ENCODE measurements at places on chromosomes 6 and 20.
A peak's percentile ranks its signal among the peaks of the same experiment; 100 is the strongest.

- no peak for DNase-seq
These were observed 366.4 kb downstream of the PAX1 start for GRCh38 chr20:22071841-22072240.

GRCh38 chr6:73340048-73340447 lies 14.0 kb downstream of the DPPA5 start:
- no peak for DNase-seq

DNA sequence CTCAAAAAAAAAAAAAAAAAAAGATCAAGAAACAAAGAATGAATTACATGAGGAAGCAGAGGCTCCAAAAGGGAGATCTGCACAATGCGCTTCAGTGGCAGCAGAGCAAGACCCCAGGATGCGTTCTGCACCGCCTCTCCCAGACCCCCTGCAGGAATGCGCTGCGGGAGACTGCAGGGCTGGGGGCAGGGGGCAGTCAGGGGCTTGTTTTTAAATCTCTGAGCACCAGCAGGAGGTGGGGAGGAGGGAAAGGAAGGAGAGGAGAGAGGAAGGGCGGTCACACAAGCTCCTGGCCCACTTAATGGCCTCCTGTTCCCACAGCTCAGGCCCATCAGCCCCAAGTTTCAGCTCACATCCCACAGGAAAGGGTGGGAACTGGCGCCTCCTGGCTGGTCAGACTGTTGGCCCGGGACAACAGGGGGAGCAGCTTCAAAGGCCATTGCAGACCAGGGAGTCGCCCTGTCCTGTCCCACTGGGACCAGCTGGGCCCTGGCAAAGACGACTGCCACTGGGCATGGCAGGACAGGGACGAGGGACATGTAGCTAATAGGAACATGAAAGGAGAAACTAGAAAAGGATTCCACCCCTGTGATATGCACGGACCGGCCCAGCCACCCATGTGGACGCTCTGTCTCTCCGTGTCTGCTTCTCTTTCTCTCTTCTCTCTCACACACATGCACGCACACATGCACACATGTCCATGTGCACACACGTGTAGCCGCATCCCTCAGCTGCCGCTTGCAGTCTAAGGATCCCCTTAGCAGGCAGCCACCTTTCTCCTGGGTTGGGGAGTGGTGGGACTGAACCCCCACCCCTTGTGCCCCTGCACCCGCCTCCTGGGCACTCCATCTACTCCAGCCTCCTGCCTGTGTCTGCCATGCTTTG lies 34.7 kb downstream of the TFEB start:
- DNase-seq = no peak

- DNase-seq = no peak
These were observed 40.0 kb upstream of the SCP2D1 start for GRCh38 chr20:18773566-18773965.

DNA sequence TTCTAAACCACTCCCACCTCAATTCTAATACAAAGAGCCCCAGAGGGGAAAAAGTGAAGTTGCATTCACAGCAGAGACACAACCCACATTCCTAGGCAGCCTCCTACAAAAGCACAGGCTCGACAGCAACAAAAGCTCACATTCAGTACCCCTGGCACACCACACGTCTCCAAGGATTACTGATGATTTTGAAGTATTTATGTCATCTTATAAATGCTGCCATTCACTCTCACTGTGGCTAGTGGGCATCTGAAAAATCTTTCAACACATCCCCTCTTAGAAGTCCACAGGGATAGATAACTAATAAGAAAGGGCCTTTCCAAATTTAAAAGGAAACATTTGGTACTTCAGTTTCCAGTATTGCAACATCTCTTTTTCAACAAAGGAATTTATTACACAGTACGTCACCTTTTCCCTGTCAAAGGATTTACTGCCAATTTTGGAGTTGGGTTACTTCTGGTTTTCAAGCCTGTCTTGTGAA lies 146.7 kb downstream of the TASP1 start:
- no peak for DNase-seq

DNA sequence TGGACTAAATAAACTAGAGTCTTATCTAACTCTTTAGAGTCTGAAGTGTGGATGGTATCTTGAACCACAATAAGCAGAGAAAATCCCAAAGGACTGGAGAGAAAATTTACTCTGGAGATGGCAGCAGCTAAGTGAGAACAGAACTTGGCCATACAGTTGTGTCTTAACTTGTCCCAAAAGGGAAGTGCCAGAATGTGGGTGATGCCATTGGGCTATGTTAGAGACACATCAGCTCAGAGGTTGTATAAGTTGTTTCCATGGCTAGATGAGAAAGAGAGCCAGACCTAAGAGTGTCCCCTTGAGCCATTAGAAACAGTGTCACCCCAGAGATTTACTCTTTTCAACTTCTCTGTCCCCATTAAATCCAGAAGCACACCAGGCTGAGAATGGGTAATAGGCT lies 36.2 kb downstream of the FOXO3 start:
- no peak for DNase-seq

DNA sequence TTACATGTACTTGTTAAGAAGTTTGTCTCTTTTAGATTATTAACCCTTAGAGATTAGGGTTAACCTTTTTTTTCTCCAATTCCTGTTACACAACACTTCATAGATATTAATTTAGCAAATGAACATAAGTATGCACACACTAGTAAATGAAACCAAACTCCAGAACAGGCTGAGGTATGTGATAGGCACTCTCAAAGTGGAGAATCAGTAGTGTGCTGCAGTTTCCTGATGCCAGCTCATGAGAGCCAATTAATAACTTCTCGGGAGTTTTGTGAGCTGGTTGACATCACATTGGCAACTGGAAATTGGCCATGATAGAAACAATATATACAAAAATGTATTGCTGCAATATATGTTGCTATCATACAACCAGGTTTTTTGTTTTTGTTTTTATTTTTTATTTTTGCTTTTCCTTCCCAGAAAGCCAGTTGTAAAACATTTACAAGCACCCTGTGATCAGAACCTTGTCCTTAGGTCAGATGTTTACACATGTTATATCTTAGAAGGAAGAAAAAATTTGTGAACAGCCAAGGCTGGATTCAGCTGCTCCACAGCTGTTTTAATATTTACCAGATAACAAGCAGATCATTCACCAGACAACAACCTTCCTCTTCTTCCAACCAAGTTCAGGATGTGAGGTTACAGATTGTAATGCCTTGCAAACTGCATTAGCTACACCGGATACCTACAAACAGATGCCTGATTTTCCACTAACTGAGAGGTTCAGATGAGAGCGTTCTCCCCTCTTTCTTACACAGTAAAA lies 42.4 kb upstream of the ECHDC1 start:
- no peak for DNase-seq

DNA sequence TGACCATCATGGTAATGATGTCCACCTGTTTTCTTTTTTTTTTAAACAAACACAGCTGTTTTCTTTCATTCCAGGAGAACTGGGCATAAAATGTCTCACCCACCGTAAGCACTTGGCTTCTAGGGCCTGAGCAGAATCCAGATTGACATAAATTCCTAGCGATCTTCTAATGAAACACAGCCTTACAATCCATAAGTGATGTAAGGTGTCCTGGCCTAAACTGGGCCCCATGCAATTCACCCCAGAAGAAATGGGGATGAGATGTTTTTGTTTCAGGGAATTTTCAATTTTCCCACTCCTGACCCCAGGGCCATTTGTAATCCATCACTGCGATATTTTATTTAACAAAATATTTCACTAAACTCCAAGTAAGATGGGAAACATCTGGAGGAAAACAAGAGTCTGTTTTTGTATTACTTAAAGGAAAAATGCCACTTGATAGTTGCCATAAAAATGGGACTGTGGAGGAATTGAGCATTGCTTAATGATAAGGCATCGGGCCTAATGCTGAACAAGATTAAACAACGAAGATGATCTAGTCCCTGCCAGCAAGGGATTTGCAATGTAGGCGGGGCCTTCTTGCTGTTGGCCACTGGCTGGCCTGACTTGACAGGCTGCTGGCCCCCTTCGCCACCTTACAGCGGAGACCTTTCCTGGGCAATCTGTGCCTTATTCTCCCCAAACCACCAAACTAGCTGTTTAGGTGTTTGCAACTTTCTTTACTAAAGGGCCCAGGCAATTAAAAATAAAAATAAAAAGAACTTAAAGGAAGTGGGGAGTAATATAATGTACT lies 183.7 kb downstream of the CD109 start:
- no peak for DNase-seq

DNA sequence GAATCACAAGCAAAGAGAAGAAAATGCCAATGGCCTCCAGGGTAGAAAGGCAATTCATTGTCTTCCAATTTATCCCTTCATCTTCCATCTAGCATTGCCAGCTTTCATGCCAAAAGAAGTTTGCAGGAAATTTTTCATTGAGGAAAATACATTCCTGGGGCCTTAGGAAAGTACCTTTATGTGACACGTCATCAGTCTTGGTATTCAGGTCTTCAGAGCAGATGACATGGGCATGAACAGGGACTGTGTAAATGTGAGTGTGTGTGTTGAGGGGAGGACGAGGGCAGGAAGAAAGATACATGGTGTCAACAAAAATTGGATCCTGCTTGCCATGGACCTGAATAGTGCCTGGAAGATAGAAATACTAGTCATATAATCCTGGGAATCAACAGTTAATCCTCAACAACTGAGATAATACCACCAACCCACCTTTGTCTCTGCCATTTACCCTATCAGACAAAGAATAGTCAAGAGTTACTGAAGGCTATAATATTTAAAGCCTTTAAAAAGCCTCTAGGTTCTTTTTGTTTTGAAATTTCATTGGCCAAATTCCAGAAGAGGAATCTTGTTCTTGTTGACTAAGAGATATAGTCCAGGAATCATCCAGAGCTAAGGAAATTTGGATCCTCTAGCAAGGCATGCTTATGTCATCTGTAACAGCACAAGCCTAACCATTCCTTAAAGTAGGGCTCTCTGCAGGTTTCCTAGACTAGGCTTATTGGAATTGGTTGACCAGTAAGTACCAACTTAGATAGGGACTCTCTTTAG lies 405.8 kb upstream of the SASH1 start:
- DNase-seq = no peak

DNA sequence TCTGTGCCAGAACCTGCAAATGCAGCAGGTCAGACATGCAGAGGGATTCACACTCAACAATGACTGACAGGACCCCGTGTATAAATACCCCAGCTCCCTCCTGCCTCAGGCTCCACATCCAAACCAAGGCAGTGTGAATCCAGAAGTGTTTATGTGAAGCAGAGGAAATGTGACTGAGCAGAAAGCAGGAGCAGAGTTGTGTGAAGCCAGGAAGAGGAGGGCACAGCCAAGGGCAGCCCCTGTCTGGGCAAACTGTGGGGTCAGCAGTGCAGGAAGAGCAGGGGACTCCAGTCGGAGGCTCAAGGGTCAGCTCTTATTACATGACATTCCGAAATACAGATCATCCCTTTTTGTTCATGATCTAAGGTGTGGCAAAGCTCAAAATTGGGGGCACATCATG lies 19.3 kb upstream of the ENTPD6 start:
- DNase-seq = no peak

DNA sequence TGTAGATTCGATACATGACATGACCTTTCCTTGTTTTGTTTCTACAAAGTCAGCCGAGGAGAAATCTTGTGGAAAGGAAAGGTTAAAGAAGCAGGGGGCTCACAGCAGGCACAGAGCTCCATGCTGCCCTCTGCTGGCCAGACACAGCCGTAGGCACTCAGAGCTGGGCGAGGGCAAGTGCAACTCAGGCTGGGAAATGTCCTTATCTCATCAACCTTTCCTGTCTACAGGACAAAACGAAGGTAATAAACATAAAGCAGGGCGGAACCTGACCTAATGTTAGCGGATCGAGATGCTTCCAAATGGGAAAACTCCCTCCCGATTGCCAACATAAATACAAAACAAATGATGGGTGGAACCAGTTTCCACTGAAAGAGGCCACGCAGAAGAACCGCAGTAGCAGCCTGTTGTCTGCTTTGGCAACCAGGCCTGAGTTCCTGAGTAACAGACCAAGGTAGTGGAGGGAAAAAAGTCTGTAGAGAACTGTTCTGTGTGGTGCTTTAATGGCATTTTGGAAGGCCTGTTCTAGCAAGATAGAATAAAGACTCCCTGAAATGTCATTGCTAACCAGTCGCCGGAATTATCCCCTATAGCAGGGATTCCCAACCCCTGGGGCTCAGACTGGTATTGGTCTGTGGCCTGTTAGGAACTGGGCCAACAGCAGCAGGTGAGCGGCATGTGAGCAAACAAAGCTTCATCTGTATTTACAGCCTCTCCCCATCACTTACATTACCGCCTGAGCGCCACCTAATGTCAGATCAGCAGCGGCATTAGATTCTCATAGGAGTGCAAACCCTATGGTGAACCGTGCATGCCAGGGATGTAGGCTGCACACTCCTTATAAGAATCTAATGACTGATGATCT lies 85.2 kb downstream of the MBOAT1 start:
- DNase-seq = peak; percentile 98

DNA sequence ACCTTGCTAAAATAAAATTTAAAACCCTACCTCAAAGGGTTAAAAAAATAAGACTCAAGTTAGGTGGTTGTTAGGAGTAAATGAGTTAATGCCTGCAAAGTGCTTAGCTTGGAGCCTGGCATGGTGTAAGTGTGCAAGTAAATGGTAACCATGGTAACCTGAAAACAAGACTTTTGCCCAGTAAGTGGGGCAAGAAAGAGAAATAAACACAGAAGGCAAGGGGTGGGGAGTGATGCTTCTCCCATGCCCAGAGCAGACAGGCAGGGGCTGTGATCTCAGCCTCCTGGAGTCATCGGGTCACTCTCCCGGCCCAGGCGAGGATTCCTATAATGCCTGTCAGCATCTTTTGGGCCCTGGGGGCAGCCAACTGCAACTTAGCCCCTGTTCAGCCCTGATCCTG lies 59.2 kb upstream of the SLC32A1 start:
- DNase-seq = no peak

DNA sequence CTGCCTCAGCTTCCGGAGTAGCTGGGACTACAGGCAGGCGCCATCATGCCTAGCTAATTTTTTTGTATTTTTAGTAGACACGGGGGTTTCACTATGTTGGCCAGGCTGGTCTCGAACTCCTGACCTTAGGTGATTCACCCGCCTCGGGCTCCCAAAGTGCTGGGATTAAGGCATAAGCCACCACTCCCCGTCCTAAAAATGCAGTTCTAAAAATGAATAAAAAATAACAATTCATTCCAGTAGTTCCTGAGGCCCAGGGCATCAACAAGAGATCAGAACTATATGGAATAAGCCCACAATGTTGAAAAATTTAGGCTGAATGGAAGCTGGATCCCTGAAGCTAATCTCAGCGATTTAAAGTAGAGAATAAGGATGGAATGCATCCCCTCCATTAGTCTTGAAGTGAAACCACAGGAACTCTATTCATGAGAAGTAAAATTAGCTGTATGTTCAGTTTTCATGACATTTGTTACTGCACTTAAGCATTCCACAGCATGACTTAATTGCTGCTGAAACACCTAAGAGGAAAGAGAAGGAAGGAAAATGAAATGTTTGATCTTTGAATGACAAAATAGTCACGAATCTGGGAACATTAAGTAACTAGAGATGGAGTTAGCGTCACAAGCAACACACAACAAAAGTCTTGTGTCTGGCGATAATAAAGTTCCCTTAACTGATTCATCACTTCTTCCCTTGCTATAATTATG lies 80.4 kb upstream of the RIPOR2 start:
- no peak for DNase-seq
